Upper lobe of right lung (tissue), 1 donor: ENCODE measurements at places on chromosomes 12 and 14.

- H3K36me3 ChIP-seq = no peaks in the 10 kb centered on the region
- no peak overlapping the region for H3K27ac ChIP-seq
- H3K4me1 ChIP-seq = no peaks in the 10 kb centered on the region
- no peaks in the 10 kb centered on the region for H3K27me3 ChIP-seq
- DNase-seq = no peak
Measured at GRCh38 chr14:24876996-24877395, 173.0 kb downstream of the STXBP6 start.

GRCh38 chr14:57291692-57292647 is 23.2 kb downstream of the AP5M1 start:
- H3K4me3 ChIP-seq = no peak overlapping the region
- H3K27me3 ChIP-seq = no peaks in the 10 kb centered on the region
- peaks cover 35% of the 10 kb centered on the region for H3K36me3 ChIP-seq
- no peaks in the 10 kb centered on the region for H3K4me1 ChIP-seq
- no peak overlapping the region for H3K27ac ChIP-seq

- H3K27ac ChIP-seq = peak overlapping the region; percentile 87
- no peaks in the 10 kb centered on the region for H3K36me3 ChIP-seq
- H3K4me3 ChIP-seq = peak overlapping the region; percentile 75
- peaks cover 26% of the 10 kb centered on the region for H3K4me1 ChIP-seq
- no peaks in the 10 kb centered on the region for H3K27me3 ChIP-seq
- no peak for DNase-seq
Measured at GRCh38 chr12:109879351-109880042, 844 bp downstream of the GLTP start.

DNA sequence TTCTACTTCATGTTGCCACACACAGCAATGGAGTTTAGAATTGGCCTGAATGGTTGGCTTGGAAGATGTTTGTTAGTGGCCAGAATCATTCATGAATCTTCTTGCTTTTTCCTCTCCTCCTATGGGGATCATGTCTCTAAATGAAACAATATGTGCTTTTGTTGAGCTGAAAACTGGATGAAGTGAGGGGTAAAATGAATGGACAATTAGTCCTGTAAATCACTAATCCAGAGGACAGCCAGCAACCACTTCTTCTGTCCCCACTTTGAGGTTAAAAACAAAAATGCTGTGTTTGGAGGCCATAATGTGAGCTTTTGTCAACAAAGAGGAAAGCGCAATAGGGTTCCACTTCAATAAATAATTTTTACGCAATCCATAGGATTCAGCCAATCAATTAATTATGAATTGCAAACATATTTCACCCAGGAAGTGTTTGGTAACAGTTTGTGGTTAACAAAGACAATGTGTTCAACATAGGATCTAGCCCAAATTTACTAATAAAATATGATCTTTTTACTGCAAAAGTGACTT is 30.3 kb upstream of the AMIGO2 start:
- no peak overlapping the region for H3K4me3 ChIP-seq
- H3K27me3 ChIP-seq = no peaks in the 10 kb centered on the region
- no peaks in the 10 kb centered on the region for H3K4me1 ChIP-seq
- H3K36me3 ChIP-seq = no peaks in the 10 kb centered on the region
- H3K27ac ChIP-seq = no peak overlapping the region

- no peak overlapping the region for H3K27ac ChIP-seq
- no peaks in the 10 kb centered on the region for H3K27me3 ChIP-seq
- peaks cover 17% of the 10 kb centered on the region for H3K36me3 ChIP-seq
- no peak for DNase-seq
Measured at GRCh38 chr12:53191885-53192530, 11.3 kb upstream of the CSAD start.

GRCh38 chr12:5328669-5329517 is 103.0 kb upstream of the NTF3 start:
- H3K27me3 ChIP-seq = no peaks in the 10 kb centered on the region
- H3K4me3 ChIP-seq = no peak overlapping the region
- H3K4me1 ChIP-seq = no peaks in the 10 kb centered on the region
- no peak overlapping the region for H3K27ac ChIP-seq
- H3K36me3 ChIP-seq = no peaks in the 10 kb centered on the region

GRCh38 chr12:113260636-113261300 is 39.5 kb downstream of the TPCN1 start:
- H3K36me3 ChIP-seq = peaks cover 6% of the 10 kb centered on the region
- no peak overlapping the region for H3K4me3 ChIP-seq
- peaks cover 38% of the 10 kb centered on the region for H3K4me1 ChIP-seq

DNA sequence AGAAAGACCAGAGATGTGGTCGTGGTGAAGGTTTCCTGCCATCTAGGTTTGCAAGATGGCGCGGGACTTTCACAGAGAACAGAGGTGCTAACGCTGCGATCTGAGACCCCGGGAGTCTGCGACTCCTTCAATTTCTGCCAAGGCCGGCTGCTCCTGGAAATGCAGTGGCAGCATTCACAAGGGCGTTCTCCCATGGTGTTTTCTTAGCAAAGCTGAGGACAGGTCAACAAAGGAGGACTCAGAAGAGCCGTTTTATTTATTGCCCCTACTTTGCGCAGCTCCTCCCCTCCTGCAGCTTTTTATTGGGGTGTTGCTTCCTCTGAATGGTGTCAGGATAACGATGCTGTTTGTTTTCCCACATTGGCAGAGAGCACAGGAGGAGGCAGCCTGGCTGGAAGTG is 86.3 kb downstream of the TMEM132C start:
- no peaks in the 10 kb centered on the region for H3K4me1 ChIP-seq
- no peak overlapping the region for H3K27ac ChIP-seq
- H3K36me3 ChIP-seq = no peaks in the 10 kb centered on the region
- no peaks in the 10 kb centered on the region for H3K27me3 ChIP-seq

DNA sequence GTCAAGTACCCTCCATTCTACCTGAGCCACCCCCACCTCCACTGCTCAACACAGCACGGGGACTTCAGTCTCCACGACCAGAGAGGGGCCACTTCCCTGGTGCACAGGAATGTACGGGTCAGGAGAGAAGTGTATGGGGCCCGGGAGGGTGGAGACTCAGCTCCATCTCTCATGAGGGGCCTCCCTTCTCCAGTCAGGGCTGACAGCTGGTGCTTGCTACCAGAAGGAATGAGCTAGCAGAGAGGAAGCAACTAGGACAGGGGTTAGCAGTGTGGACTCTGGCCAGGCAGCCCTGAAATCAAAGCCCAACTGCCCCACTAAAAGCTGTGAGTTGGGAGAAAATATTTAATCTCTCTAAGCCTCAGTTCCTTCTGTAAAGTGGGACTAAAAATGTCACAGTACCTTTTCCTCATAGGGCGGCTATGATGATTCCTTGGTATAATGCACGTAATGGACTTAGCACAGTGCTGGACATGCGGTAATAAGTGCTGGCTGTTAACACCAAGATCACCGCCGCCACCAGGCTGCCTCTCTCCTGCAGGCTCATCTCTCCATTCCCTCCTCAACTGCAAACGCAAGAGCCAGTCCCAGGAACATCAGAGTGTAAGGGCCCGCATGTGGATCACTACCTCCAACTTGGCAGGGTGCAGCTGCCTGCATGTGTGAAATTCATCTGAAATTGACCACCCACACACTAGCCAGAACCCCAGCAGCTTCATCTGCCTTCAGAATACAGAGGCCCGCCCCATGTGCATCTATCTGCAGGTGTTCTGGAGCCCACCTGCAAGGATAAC is 14.6 kb downstream of the ACTN1 start:
- H3K36me3 ChIP-seq = no peaks in the 10 kb centered on the region
- H3K4me1 ChIP-seq = peaks cover 56% of the 10 kb centered on the region
- no peak overlapping the region for H3K4me3 ChIP-seq
- no peak for DNase-seq
- no peaks in the 10 kb centered on the region for H3K27me3 ChIP-seq

- peaks cover 23% of the 10 kb centered on the region for H3K4me1 ChIP-seq
- no peak overlapping the region for H3K27ac ChIP-seq
- peak; percentile 84 for DNase-seq
- H3K4me3 ChIP-seq = no peak overlapping the region
- H3K27me3 ChIP-seq = no peaks in the 10 kb centered on the region
Measured at GRCh38 chr14:91413547-91414474, 3.8 kb downstream of the CCDC88C start.

DNA sequence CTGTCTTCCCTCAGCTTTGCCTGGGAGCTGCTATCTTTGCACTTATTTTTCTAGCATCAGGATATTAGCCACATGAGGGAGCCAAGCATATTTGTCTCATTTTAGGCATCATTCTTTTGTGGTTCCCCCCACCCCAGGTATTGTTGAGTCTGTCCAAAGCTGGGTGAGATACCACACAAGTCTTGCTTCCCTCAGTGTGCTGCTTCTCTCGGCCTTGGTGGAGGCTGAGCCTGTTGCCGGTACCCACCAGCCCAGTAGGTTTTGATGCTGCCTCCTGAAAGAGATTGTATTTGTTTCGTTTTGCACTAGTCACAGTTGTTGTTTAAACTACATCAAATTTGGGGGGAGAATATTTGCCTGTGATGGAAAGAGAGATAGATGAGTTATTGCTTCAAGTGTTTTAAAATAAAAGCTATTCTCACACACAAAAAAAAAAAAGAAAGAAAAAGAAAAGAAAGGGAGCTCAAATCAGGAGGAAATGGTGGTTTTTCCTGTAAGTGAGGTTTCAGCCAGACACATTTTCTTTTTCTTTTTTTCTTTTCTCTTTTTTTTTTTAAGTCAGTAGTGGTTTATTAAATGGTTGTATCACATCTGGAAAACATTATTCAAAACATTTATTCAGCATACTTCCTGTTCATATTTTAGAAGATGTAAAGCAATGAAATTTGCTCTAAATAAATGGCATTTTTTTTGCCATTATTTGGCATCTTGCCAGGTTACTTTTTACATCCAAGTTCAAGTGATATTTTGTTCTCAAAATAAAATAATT is 58.5 kb downstream of the SLC4A8 start:
- H3K4me1 ChIP-seq = no peaks in the 10 kb centered on the region
- H3K4me3 ChIP-seq = no peak overlapping the region
- peak overlapping the region; percentile 20 for H3K27ac ChIP-seq
- DNase-seq = no peak
- no peaks in the 10 kb centered on the region for H3K36me3 ChIP-seq

DNA sequence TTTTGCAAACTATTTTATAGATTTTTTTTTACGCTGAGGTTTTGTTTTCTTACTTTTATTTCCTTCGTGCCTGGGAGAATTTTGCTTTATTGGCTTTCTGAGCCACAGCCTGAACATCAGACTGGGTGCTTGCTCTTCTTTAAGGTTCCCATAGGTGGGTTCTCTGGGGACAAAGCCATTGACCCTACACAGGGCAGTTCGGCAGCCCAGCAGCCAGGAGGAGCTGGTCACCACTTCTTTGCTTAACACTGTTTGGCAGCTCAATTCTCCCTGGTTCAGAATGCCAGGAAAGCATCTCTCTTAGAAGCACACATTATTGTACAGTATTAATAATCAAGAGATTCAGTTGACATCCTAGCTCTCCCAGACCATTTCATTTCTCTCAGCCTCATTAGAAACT is 140.8 kb upstream of the NEDD1 start:
- no peak for DNase-seq
- H3K27ac ChIP-seq = no peak overlapping the region
- no peaks in the 10 kb centered on the region for H3K27me3 ChIP-seq
- H3K4me1 ChIP-seq = no peaks in the 10 kb centered on the region
- no peak overlapping the region for H3K4me3 ChIP-seq
